T-helper 1 cell (primary cell): ENCODE measurements at places on chromosomes 5 and 9.

DNA sequence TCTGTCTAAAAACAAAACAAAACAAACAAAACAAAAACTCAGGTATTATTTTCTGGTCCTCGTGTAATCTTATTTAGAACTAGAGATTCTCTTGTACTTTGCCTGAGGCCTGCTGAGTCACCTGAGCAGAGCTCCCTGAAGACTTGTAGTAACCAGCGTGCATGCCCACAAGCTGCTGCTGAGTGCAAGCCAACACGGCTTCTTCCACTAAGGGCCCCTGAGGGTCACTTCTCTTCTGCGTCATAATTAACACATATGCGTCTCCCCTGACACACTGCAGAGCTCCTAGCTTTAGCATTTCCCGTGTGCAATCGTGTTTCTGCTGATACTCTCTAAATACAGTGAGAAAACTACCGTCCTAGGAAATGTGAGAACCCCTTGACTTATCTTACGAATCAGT lies 10.9 kb upstream of the NDFIP1 start:
- no peak for DNase-seq

DNA sequence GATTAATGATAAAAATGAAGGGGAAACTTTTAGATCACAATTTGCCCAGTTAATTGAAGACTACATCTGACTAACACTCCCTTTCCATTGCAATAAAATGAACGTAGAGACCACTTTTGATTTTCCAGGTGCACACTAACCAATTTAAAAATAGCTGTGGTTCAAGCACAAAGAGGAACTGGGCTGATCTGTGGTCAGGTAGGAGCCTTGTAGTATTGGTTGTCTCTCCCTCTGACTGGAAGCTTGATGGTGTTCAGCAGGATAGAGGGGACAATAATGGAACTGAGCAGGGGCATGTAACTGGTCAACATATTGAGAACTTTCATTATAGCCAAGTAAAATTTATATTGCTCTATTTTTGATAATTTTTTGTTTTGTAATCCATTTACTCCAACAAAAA lies 886.8 kb upstream of the SEMA6A start:
- no peak for DNase-seq

DNA sequence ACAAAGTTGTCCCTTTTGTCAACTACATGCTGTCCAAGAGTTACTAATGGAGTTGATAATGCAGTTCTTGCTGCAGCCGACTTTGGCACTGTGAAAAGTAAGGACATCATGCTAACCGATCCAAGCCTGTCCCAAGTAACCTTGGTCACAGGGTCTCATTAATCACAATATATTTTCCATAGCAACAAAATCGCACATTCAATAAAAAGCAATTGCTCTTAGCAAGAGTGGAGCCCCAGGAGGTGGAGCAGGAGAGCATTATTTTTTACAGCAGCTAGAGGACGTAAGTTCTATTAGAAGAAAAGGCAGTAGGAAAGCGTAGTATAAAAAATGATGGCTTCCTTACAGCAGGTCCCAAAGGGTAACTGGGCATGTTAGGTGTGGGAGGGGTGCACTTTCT lies 570.3 kb downstream of the EBF1 start:
- DNase-seq: no peak

DNA sequence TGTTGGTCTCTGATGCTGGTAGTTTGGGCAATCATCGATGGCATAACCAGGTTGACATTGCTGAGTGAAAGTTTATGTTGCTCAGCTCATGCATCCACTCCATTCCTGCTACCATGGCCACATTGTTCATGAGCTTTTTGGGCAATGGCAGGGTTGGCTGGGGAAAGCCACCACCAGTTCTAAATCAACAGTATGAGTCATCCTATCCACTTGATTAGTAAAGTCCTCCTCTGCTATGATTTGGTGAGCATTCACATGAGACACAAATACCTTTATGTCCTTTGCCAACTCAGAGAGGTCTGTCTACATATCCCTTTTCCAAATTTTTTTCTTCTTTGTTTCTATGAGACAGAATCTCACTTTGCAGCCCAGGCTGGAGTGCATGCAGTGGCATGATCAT lies 129.7 kb upstream of the FBN2 start:
- DNase-seq: no peak

- DNase-seq: no peak
These were observed 235.6 kb downstream of the ELAVL2 start for GRCh38 chr9:23590276-23591000.

DNA sequence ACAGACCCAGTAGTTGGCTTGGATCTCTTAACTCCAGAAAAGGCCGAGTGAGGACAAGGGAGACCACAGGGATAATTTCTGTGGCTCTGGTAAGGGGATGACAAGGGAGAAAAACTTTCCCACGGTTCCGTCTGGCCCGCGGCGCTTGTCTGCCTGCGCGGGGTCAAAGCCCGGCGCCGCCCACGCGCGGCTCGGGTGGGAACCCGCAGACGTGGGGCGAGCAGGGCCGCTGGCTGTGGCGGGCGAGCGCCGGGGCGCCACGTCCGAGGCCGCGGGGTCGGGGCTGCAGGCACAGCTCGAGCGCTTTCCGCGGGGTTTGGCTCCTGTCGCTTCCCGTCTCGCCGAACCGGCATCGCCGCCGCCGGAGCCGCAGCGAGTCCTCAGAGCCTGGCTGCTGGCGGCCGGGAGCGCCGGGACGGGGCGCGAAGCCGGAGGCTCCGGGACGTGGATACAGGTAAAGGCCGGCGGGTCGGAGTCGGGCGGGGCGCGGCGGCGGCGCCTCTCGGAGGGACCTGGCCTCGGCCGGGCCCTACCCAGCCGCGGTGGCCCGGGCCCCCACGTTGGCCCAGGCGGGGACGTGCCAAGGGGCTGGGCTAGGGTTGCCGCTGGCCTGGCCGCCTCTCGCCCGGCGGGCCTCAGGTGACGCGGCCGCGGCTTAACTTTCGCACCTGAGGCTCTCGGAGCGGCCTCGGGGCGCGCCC lies at the start of gene RNF180:
Gene RNF180 (plus strand): TSS at position 344 of the 701 bp plus-strand sequence. CDS start 34,965 bp downstream, outside the sequence.
- no peak for DNase-seq

GRCh38 chr5:126066836-126067235 lies 356.4 kb upstream of the GRAMD2B start:
- DNase-seq: no peak

- no peak for DNase-seq
These were observed 95.2 kb downstream of the MVB12B start for GRCh38 chr9:126421567-126422428.

DNA sequence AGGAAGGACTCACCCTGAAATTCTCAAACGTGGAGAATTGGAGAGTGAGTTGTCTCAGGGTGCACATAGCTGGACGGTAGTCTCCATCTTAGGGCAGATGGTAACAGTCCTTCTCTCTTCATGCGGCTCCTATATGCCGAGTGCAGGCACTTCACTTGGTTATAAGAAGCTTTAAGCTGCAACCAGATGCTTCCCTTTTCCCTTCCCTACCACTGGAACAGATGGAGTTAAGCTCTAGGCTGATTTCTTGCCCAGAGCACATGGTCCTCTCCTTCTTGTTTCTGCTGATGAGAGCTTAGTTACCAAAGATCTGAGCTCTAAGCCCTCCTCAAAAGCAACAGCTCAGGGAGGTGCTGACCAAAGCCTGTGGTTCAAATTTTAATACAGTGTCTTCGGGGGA lies 355.7 kb downstream of the ARHGEF28 start:
- DNase-seq: no peak

- no peak for DNase-seq
These were observed 29.5 kb upstream of the SPIN1 start for GRCh38 chr9:88358723-88359122.

- DNase-seq: no peak
These were observed 136.4 kb downstream of the MCTP1 start for GRCh38 chr5:95148453-95148852.

DNA sequence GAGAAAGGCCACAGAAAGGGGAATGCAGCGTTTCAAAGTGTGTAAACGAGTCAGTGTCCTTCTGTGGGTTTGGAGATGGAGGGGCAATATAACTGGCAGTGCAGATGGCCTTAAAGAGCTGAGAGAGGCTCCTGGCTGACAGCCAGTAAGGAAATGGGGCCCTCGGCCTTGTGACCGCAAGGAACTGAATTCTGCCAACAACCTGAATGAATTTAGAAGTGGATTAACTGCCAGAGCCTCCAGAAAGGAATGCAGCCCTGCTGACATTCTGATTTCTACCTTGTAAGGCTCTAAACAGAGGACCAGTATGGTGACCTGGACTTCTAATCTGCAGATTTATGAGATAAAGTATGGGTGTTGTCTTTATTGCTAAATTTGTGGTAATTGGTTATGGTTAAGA lies 17.5 kb upstream of the NREP start:
- no peak for DNase-seq
